NCI-H1694 treated with DMSO at 0.1 percent for 48 hours (cell line): ENCODE measurements at places on chromosomes 2 and 18.
A peak's percentile ranks its signal among the peaks of the same experiment; 100 is the strongest.

DNA sequence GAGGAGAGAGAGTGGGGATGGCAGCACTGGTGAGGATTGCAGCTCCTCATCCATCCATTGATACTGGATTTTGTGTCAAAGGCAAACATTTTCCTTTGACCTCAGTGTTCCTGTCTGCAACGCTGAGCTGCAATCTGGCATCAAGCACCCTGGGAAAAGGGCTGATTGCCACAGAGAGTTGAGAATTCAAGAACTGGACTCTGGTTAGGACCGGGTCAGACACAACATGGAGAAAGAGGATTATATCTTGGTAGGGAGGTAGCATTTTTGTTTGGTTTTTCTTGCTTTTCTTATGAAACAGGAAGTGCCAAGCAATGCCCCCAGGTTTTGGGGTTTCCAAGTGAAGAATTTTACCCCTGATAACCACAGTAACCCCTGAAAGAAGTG lies 81.9 kb upstream of the PKDCC start:
- no peak for DNase-seq

DNA sequence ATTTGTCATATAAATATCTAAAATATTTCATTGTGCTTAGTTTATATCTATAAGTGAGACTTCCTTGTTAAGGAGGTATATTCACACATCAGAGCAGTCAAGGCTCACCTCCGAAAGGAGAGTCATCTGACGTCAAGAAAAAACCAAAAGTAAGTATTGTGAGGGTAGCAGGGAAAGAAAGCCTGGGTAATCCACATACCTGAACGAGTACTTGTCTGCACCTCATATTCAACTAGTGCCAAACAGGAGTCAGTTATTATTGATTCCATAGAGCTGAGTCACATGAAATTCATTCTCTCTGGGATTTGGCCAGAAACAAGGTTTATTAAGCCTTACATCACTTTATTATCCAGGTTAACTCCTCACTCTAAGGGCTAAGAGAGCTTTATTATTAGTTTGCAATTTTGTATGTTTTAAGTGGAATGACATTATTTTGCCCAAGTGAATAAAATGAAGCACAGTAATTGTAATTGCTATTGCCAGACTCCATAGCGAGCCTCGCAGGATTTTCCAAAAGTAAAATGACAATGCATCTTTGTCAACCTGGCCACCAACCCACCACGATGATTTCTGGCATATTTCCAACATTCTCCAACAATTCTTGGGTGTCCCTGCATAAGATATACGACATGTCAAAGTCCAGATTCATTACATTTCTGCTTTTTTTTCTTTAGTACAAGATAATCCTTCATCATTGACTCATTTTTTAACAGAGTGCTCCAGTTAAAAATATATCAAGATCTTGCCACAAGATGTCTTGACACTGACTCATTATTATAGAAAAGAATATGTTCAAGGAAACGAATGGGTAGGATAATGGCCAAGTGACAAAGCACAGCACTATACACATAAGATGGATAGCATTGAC lies 1210.4 kb upstream of the ACVR2A start:
- no peak for DNase-seq

DNA sequence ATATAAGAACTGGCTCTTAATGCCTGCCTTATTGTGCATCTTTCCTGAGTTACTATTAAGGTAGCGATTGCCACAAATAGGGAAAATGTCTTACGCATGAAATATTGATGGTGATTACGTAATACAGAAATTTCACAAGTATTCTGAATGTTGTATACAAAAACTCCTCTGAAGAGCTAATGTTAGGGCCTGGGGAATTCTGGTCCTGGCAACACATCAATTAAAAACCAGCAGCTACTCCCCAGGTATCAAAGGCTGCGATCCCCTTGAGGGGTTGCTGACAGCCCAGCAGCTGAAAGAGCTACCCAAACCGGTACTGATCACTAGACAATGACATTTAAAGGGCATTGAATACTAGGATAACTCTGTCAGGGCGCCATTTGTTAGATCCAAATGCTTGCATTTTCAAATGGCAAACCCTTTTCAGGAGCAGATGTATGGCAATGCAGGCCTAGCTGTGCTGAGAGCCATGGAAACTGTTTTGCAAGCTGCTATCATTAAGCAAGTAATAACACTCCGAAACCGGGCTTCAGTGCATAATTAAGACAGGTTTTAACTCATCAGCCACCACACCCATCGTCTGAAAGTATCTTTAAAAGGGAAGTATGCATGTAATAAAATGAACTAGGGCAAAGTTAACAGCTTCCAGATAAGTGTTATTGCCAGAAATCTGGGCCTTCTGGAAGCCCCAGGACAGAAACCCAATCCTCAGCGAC lies 78.4 kb downstream of the CLHC1 start:
- peak; percentile 57 for DNase-seq

DNA sequence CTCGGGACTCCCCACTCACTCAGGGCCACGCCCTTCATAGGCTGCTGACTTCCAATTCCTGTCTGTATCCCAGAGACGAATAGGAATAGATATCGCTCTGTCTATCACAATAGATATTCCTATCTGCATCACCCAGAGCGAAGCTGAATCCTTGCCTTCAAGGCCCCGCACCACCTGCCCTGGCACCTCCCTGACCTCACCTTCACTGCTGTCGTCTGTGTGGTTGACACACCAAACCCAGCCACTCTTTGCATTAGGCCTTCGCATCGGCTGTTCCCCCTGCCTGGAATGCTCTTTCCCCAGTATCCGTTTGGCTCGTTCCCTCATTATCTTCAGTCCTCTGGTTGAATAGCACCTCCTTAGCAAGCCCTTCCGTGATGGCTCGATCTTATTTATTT lies 43.5 kb downstream of the ATOH8 start:
- no peak for DNase-seq

DNA sequence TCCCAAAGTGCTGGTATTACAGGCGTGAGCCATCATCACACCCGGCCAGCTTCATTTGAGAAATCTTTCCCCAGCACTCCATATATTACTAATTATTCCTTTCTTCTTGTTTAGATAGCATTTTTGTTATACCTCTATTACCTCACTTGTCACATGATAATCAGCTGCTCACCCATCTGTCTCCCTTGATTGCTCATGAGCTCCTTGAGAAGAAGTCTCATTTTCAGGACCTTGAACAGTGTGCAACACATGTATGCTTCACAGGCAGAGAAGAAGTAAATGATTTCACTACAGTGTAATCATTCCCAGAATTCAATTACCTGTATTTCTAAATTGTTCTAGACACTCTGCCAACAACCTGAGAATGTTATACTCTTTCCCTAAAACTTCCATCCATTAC lies 6.2 kb downstream of the PAIP2B start:
- DNase-seq: no peak

GRCh38 chr2:64485331-64485730 lies 31.4 kb downstream of the LGALSL start:
- DNase-seq: no peak

GRCh38 chr2:49026706-49027105 lies 127.6 kb downstream of the FSHR start:
- DNase-seq: no peak

DNA sequence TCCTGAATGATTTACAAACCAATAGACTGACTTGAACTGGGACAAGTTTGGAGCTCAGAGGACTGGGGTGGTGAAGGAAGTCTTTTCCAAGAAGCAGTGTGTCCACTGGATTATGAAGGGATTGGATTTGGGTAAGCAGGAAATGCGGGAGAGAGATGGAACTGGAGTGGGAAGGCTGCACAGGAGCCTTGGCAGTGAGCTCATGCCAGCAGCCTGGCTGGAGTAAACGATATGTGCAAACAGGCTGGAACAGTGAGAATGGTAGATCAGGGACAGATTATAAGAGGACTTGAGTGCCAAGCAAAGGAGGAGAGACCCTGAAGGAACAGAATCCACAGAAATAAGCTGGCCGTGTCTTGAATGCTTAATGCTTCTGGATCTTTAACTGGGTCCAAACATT lies 121.9 kb upstream of the GATA6 start:
- no peak for DNase-seq

DNA sequence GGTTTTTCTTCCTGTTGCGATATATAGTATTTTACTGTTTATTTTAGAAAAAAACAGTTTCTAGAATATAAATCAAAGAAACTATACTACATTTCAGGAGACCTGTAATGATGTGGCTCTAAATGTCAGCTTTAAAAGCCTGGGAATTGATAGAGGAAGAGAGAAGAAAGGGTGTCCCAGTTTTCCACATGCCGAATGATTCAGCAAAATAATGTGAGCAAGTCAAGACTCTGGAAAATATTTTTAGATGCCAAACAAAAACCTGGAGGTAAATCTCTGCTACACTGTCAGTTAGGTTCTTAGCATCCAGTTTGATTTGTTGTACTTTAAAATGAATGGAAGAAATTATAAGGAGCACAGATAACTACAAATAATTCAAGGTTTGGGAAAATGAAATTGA lies 67.1 kb upstream of the DSG1 start:
- DNase-seq: no peak

GRCh38 chr2:223989206-223989855 lies 32.1 kb downstream of the MRPL44 start:
- DNase-seq: no peak

DNA sequence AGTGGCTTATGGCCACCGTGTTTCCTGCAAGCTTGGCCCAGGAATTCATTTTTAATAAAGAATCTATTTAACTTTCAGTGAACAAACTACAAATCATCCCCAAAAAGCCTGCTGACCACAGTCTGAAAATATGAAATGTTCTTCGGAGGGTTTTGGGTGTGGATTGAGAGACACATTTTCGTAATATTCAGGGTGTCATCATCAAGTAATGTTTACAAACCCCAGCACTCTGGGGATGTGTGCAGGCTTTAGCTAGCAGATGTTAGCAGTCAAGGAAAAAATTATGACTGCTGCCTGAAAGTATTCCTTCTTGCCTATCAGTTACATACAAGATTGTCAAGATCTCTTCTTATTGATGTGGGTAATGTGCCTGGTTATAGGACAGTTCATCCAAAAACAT lies 143.9 kb upstream of the FN1 start:
- peak; percentile 26 for DNase-seq

DNA sequence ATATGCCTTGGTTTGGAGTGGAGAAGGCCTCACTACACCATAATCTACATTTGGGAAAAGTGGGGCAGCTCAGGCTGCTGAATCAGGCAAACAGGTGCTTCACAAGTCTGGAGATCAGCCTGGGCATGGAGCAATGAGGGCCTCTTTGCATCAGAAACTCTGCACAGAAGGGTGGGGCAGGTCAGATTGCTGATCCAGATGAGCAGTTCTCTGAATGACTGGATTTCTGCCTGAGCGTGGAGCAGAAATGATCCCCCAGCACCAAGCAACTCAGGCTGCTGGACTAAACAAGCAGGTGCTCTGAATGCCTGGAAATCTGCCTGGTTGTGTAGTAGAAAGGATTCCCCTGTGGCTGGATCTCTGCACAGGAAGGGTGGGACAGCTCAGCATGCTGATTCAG lies 605.3 kb upstream of the ZNF804A start:
- DNase-seq: peak; percentile 10

- no peak for DNase-seq
Measured at GRCh38 chr2:171167352-171167997, 6.8 kb upstream of the TLK1 start.

- DNase-seq: no peak
Measured at GRCh38 chr18:10153924-10154752, 240.3 kb downstream of the VAPA start.

- DNase-seq: no peak
Measured at GRCh38 chr2:205198140-205198525, 484.2 kb upstream of the NRP2 start.

GRCh38 chr2:149490296-149490695 lies 97.3 kb downstream of the MMADHC start:
- DNase-seq: peak; percentile 56

GRCh38 chr2:157439824-157440186 lies 4.1 kb downstream of the CYTIP start:
- DNase-seq: no peak

DNA sequence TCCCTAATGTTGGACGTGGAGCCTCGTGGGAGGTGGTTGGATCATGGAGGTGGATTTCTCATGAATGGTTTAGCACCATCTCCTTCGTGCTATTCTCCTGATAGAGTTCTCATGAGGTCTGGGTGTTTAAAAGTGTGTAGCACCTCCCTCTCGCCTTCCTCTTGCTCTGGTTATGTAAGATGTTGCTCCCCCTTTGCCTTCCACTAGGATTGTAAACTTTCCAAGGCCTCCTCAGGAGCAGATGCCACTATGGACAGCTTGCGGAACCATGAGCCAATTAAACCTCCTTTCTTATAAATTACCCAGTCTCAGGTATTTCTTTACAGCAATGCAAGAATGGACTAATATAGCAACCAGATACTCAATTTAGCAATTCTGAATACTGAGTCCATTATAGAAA lies 82.4 kb upstream of the PELI1 start:
- DNase-seq: no peak

DNA sequence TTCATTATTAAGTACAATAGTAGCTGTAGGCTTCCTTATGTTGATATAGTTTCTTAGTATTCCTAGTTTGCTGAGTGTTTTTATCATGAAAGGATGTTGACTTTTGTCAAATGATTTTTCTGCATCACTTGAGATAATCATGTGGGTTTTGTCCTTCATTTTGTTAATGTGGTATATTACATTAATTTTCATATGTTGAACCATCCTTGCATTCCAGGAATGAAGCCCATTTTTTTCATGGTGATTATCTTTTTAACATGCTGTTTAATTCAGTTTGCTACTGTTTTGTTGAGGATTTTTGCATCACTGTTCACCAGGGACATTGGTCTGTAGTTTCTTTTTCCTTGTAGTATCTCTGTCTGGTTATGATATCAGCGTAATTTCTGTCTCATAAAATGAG lies 82.9 kb upstream of the CNGA3 start:
- no peak for DNase-seq

- DNase-seq: no peak
Measured at GRCh38 chr2:77001895-77002294, 520.3 kb downstream of the LRRTM4 start.

GRCh38 chr2:235931676-235932075 lies 236.5 kb downstream of the GBX2 start:
- DNase-seq: no peak
